Stimulated activated CD8-positive, alpha-beta memory T cell treated with anti-CD3 and anti-CD28 coated beads, Interleukin-4, amount 100 ng/mL, for 48 hours (primary cell): ENCODE measurements at places on chromosomes 16 and 17.

DNA sequence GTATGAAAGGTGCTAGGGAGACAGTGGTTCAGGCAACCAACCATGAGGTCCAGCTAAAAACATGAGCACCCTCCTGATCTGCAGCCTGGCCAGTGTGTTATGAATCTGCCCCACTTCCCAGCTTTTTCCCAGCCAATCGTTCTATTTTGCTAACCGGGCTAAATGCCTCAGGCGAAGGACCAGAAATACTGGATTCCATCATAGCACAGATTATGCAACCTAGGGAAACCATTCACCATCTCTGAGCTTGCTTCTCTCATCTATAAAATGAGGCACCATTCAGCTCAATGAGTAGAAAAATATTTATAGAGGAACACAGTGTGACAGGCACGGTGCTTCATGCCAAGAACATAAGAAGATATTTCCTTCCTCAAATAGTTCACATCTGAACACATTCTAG lies 45.2 kb upstream of the NUDT7 start:
- DNase-seq = no peak

- no peak for DNase-seq
Measured at GRCh38 chr17:47851764-47852112, 775 bp upstream of the SP6 start.

DNA sequence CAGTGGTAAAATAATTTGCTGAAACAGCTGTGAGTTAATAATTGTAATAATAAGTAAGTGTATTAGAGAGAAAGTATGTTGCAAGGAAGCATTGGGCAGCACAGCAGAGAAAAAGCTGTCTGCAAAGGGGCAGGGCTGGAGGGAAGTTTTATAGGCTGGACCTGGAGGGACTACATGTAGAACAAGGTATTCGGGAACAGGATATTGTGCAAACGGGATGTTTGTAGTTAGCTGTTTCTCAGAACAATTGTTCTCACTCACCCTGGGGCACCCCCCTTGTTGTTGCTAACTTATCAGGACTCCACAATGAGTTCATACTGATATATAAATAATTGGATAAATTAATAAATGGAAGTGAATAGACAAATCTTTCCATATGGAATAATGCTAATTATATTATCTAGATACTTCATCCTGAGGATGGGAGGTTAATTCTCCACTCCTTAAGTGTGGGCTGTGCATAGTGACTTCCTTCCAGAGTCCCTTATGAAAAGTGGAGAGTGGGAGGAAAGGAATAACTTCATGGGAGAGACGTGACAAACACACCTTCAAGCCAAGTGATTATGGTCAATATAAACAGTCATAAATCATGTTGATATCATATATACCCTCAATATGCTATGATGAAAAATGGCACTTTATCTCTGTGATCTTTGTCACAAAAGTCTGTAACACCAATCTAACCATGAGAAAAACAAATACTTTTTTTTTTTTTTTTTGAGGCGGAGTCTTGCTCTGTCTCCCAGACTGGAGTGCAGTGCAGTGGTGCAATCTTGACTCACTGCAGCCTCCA lies 85.4 kb downstream of the PPM1E start:
- DNase-seq = no peak

DNA sequence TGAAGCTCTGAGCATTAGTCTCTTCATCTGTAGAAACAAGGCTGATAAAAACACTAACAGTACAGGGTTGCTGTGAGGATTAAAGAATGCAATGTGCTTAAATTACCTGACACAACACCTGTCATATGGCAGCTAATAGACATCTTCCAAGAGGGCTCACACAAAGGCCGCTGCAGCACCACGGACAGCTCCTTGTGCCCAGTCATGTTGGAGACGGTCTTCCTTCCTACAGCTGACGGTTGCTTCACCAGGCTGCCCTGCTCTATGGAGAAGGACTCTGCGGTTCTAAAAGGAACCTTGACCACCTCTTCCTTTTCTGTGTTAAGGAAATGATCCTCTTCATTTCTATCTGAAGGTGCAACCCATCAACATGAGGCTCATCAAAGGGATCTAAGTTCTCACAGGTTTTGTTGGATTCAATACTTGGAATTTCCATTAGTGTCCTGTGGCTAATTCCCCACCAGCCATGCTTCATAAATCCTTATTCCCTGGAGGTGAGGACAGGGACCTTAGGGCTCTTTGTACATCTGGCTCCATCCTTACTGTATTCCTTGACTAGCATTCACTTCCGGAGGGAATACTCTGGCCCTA lies 138.9 kb upstream of the CES5A start:
- DNase-seq = peak; percentile 65

GRCh38 chr17:45948498-45948880 lies 50.6 kb upstream of the STH start:
- DNase-seq = no peak

DNA sequence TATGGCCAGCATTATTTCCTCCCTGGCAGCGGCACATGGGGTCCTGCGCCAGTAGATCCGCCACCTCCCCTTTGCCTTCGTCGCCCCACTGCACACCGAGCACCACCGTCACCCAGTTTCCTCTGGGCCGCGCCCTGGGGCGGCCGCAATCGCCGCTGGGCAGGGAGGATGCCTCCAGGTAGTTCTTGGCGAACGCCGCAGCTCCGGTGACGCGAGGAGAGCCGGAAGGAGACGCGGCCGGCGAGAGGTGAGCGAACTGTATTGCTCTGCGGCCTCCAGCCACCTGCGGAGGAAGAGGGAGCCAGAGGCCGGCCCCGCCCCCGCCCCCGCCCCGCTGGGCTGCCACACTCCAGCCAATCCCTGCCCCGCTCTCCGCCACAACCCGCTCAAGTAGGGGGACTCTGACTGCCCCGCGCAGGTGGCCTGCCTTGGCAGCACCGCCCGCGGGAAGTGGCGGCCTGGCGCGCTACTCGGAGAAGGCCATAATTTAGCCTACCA lies 11.8 kb upstream of the SLFN13 start:
- DNase-seq = peak; percentile 69

DNA sequence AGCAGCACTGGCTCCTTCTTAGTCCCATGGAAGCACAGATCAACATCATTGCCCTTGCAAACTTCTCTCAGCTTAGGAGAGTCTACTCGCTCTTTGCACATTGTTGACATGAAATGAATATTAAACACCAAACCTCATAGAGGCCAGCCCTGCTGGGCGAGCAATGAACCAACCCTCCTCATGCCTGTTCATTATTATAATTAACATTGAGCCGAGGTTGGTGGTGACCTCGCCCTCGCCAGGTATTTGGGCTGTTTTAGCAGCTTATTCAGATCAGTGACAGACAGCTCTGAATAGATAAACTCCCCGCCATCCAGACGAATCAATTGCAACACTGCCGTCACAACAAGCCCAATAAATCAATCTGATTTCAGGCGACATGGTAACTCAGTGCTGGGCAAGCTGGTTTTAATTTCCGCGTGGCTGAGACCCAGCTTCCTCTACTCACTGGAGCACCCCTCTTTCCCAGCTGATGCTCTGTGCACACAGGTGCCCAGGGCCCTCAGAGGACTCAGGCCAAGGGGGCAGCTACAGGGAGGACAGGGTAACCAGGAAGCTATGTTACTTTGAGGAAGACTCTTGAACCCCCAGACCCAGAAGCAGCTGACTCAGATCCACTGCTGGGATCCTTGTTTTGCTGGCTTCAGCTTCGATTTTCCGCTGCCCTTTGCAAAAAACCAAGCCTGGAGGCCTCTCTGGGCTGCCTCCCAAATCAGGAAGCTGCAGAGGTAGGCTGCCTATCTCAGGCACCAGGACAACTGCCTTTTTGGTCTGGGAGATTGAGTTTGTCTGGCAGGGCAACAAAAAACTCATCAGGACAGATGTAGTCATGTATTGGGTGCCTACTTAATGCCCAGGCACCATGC lies 10.7 kb upstream of the SEZ6 start:
- DNase-seq = no peak
